Chondrocyte (in vitro differentiated cells): ENCODE measurements at places on chromosomes 4 and X. TPM values are rescaled to one million over a fixed set of nuclear protein-coding genes. Genes with fewer than 3 reads are reported as not detected.

Gene ZNF518B
- 26.6 to 35.1 TPM (median 32.9 TPM) in 3 replicates for total RNA-seq

Gene AMBN
- total RNA-seq, result not detected in 3 replicates

GRCh38 chr4:141457653-141458052 is 178.7 kb upstream of the IL15 start:
- H3K27ac ChIP-seq, result no peak overlapping the region
- no peaks in the 10 kb centered on the region for H3K36me3 ChIP-seq
- peaks cover 11% of the 10 kb centered on the region for H3K4me1 ChIP-seq
- DNase-seq, result no peak
- no peak overlapping the region for H3K4me3 ChIP-seq
- H3K27me3 ChIP-seq, result peaks cover 2% of the 10 kb centered on the region

Gene PRRG3
- not detected in 3 replicates for total RNA-seq

DNA sequence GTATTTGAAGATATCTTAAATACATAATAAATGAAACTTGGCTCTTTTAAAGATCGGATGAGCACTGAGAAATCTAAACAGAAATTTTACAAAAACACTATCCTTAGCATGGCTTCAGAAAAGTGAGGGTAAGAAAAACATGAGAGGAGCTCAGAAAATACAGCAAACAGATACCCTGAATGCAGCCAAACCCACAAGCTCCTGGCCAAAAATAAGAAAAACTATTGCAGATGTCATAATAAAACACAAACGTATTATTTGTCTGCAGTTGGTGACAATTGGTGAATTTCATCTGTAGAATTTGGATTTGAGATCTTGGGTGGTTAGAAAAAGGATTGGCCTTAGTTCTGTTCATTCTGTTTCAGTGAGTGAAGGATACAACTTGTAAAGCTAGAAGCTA is 603.9 kb downstream of the INPP4B start:
- no peak overlapping the region for H3K4me3 ChIP-seq
- no peak for DNase-seq
- peaks cover 6% of the 10 kb centered on the region for H3K36me3 ChIP-seq
- no peaks in the 10 kb centered on the region for H3K27me3 ChIP-seq
- peaks cover 32% of the 10 kb centered on the region for H3K4me1 ChIP-seq

DNA sequence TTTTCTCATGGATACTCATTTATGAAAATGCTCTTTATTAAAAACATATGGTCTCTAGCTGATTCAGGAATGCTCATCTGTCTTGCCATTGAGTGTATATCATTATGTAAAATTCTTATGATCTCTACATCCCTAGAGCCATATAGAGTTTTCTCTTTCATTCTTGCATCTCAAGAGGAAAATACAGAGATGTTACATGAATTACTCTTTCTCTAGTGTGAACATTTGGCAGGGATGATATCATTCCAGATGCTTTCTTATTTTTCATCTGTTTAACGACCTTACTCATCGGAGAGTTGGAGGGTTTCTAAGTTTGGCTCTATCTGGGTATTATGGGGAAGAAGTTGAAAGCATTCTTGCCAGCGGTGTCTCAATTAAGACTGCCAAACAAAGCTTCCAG is 202.9 kb upstream of the SLC7A11 start:
- peaks cover 3% of the 10 kb centered on the region for H3K4me1 ChIP-seq
- DNase-seq, result no peak
- H3K36me3 ChIP-seq, result peaks cover 1% of the 10 kb centered on the region
- no peak overlapping the region for H3K4me3 ChIP-seq
- H3K27ac ChIP-seq, result no peak overlapping the region
